ENCODE measurements at places on chromosomes 7 and 10. TPM values are rescaled to one million over a fixed set of nuclear protein-coding genes. Genes with fewer than 3 reads are reported as not detected.

GRCh38 chr7:23207884-23208283 lies 26.0 kb downstream of the NUP42 start:
- no peak for DNase-seq

DNA sequence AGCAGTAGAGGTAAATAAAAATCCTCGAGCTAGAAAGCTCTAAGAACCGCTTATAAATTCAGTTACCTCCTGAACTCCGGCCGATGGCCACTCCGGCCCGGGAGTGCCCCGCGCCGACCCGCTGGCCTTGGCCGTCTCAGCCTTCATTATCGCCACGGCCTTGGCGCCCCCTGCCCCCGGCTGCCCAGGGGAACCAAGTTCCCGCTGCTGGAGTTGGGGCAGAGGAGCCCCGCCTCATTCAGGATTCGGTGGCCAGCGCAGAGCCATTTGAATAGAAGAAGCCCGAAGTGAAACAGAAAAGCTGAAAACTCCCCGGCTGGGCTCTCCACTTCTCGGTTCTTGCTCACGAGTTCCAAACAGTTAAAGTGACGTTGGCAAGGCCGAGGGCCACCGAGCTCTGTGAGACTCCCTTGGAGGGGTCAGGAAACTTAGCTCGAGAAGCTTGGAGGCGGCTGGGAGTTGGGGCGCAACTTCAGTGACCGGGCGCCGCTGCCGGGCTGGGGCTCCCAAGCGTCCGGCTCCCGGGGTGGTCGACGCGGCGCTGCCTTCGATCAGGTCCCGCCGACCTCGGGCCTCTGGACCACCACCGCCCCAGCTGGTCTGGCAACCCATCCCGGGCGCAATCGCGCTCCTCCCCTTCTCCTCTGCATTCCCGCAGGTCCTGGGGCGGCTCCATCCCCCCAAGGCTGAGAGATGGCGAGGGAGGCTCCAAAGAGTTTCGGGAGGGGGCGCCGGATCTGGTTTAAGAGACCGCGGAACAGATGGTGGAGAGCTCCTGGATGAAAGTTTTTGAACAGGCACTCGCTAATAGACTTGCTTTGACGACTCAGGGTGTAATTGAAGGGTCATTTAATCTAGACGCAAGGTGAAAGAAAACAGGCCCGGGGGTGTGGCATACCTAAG lies 5.8 kb upstream of the FEZF1 start:
- no peak for DNase-seq

DNA sequence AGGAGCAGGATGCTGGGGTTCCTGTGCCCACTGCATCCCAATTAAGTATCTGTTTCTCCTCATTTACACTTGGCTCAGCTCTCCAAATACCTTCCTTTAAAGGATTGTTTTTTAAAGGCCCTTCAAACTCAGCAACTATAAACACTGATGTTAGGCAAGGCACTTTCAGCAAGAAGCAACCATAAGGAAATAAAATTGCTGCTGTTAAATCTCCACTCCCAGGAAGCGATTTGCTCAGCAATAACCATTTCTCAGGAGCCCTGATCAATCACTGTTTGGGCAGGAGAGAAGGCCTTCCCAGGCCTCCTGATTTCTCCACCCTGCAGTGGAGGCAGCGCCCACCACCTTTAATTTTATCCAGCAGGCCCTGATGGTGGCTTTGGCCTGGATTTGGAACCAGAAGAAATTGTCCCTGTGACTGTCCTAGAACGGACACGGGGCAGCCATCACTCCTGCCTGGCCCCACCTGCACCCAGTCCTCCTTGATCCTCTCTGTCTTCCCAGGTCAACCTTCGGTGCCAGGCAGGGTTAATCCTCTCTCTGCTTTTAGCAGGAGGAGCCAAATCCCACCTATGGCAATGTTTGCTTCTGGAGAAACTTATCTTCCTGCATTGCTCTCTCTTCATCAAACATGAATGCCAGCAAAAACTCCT lies 199.8 kb downstream of the PLXNA4 start:
- no peak for DNase-seq

DNA sequence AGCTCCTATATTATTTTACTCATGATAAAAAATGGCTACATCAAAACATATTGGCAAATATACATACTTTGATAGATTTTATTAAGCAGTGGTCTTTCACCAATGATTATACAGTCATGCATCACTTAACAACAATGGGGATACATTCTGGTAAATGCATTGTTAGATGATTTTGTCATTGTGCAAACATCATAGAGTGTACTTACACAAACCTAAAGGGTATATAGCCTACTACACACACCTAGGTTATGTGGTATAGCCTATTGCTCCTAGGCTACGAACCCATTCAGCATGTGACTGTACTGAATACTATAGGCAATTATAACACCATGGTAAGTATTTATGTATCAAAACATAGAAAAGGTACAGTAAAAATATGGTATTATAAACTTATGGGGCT lies 98.9 kb upstream of the IL6 start:
- DNase-seq, result no peak

- DNase-seq, result no peak
These were observed 159.5 kb upstream of the KLF14 start for GRCh38 chr7:130893441-130893894.

DNA sequence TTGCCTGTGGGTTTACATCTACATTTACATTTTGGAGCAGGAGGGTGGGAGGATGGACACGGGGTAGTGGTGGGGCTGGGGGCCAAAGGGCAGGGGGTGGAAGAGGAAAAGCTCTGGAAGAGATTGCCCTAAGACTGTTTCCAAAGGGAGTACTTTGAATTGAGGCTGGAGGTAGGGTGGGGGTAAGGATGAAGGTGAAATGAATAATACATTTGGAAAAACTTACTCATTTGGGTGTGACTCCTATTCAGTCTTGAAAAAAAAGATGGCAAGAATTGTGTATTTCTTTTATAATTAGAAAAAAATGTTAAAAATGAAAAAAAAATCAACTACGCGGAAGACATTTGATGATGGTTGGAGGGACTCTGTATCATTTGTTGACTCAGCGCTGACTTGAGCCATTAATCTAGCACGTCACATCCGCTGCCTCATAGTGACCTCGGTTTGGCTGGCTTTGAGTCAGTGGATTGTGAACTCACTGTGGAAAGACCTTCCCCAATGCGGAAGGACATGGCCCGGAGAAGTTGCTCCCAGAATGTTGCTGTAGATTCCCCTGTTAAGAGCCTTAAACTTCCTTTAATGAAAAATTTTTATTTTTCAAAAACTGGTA lies 2.8 kb downstream of the FAM180A start:
- no peak for DNase-seq

Gene IGF2BP3
- 1.2 TPM for total RNA-seq

- DNase-seq, result no peak
These were observed 9.8 kb upstream of the OGA start for GRCh38 chr10:101827919-101828600.

DNA sequence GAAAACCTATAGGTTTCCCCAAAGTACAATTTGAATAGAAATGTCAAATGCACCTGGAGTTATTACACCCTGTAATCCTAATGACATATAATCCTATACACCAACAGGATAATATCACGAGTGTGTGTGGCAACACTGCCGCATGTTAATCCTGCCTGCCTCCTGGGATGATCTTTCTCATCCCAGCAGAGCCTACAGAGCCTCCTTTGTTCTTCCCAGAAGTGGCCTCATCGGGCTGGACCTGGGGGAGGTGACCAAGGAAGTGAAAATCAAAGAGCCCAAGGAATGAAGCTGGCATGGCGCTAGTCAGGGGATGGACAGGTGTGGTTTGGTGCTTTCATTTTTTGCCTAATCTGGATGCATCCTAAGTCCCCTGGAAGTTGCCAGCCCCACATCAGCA lies 29.5 kb upstream of the LEP start:
- DNase-seq, result no peak

DNA sequence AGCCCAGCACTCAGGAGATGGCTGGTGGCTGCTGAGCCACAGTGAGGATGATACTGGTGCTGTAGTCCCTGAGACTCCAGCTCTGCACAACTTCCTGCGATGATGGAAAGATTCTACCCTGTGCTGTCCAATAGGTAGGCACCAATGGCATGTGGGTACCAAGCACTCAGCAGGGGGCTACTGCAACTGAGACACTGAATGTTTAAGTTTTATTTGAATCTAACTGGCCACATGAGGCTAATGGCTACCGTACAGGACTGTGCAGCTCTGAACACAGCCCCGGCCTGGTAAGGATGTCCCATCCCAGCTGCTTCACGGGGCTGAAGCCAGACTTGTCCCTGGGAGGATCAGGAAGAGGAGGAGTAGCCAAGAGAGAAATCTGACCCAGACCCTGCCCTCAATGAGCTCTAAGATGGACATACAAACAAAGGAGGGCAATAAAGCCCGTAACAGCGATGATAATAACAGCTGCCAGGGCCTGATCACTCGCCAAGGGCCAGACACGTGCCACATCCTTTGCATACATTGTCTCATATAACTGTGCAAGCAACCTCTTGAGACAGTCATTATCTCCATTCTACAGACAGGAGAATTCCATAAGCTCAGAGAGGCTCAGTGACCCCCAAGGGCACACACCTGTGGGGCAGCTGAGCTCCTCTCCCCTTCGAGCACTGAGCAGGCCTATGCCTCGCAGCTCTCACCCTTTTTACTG lies 3.8 kb downstream of the GPRIN2 start:
- DNase-seq, result peak; percentile 4

DNA sequence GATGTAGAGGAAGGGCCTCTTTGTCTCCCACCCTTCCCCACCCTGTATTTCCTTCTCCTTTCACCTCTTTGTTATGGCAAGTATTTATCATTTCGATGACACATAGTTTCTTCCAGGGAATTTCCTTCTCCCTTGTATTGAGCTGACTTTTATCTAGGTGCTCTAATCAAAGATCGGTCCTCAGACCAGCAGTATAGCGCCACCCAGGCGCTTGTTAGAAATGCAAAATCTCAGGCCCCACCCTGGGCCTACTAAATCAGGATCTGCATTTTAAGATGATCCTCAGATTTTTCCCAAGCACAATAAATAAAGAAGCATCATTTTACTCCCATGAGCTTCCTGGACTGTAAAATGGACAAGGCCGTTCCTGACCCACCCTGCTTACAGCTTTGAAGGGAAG lies 12.0 kb upstream of the GOT1 start:
- no peak for DNase-seq

Gene EN2
- not detected for total RNA-seq

GRCh38 chr7:76234931-76235441 lies 33.3 kb downstream of the SRRM3 start:
- peak; percentile 84 for DNase-seq

DNA sequence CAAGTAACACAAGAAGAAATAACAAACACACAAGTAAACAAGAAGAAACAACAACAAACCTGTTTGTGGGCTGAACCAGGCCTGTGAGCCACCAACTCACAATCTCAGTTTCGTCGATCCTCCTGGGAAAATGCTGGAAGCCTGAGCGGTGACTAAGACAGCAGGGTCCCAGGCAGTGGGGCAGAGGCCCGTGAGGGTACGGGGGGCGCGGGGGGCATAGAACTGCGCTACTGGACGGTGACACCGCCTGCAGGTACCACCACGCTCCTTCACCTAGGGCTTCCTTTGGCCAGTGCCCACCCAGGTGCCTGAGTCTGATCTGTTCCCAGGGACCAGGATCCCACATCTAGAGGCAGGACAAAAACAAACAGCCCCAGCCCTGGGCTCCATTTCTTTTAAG lies 3.4 kb upstream of the CALN1 start:
- no peak for DNase-seq

Gene ADGRA1
- total RNA-seq, result not detected

DNA sequence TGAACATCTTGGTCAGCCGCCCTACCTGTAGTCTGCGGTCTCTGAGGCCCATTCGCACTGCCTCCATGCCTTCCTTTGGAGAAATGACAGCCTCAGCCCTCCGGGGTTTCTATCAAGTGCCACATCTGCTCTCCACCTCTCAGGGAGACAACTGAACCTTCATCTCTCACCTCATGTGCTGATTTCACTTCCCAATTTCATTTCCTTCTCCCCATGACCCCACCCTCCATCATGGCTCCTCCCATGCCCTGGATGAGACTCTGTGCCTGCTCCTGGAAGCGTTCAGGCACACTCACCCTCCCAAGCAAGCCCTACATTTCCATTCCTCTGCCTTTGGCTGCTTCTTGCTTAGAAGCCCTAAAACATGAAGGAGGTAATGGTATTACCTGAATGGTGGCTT lies 7.8 kb upstream of the SCD start:
- no peak for DNase-seq

Data from activated CD4-positive, alpha-beta T cell treated with anti-CD3 and anti-CD28 coated beads, Interleukin-2, amount 10 ng/mL, durations not matched to agents 7 days and 5 days (primary cell).